ENCODE measurements at places on chromosomes 2 and 18.

GRCh38 chr2:33267756-33268155 is 208.7 kb upstream of the RASGRP3 start:
- H3K27me3 ChIP-seq: no peaks in the 10 kb centered on the region
- peak overlapping the region; percentile 67 for H3K27ac ChIP-seq
- H3K36me3 ChIP-seq: peaks cover 61% of the 10 kb centered on the region
- H3K4me3 ChIP-seq: peak overlapping the region; percentile 10

DNA sequence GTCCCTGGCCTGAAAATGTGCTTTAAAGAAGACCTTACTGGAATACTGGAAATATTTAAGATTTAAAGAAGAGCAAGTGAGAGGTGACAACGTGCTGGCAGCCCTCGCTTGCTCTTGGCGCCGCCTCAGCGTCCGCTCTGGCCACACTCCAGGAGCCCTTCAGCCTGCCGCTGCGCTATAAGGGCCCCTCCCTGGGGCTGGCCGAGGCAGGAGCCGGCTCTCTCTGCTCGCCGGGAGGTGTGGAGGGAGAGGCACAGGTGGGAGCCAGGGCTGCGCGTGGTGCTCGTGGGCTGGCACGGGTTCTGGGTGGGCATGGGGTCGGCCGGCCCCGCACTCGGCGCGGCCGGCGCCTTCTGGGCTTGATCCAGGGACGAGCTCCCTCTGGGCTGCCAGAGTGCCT is 2.9 kb upstream of the COQ10B start:
- H3K27ac ChIP-seq: no peak overlapping the region
- no peak for DNase-seq
- peaks cover 33% of the 10 kb centered on the region for H3K4me1 ChIP-seq
- H3K4me3 ChIP-seq: no peak overlapping the region
- peaks cover 4% of the 10 kb centered on the region for H3K27me3 ChIP-seq
- H3K36me3 ChIP-seq: peaks cover 16% of the 10 kb centered on the region

- H3K27ac ChIP-seq: no peak overlapping the region
- no peak for DNase-seq
- no peaks in the 10 kb centered on the region for H3K27me3 ChIP-seq
- H3K36me3 ChIP-seq: peaks cover 5% of the 10 kb centered on the region
Measured at GRCh38 chr2:3187467-3187866, 190.2 kb downstream of the EIPR1 start.

DNA sequence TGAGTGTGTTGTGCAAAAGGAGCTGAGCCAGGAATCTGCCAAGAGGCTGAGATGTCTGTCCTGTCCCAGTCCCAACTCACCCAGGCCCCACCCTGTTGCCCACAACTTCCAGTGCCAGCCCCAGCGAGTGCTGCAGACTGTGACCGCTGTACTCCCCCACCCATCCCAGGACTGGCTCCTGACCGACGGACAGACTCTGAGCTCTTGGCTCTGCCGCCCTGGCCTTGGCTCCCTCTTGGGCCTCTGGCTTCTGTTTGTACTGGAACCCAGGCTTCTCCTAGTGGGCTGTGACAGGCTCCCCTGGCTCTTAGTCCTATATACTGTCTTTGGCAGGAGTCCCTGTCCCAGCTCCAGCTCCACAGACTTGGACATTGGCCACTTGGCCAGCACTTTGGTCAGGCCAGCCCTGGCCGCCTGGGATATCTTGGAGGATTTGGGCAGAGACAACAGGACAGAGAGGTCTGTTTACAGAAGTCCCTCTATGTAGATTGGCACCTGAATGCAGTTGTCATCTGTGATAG is 41.1 kb downstream of the ACOXL start:
- no peak for DNase-seq
- H3K4me1 ChIP-seq: peaks cover 11% of the 10 kb centered on the region
- H3K4me3 ChIP-seq: no peak overlapping the region
- no peak overlapping the region for H3K27ac ChIP-seq

- no peak for DNase-seq
- H3K36me3 ChIP-seq: peaks cover 12% of the 10 kb centered on the region
- H3K4me3 ChIP-seq: peak overlapping the region; percentile 92
- H3K27me3 ChIP-seq: peaks cover 7% of the 10 kb centered on the region
- H3K4me1 ChIP-seq: peaks cover 29% of the 10 kb centered on the region
Measured at GRCh38 chr2:239402666-239403065, 1.8 kb upstream of the HDAC4 start.

- H3K27ac ChIP-seq: no peak overlapping the region
- no peak overlapping the region for H3K4me3 ChIP-seq
- no peak for DNase-seq
Measured at GRCh38 chr2:43262951-43263350, 36.5 kb upstream of the ZFP36L2 start.

Data from HFFc6 (cell line).